Dorsolateral prefrontal cortex (tissue), 122 donors: ENCODE measurements at places on chromosomes 7 and 10. TPM values are rescaled to one million over a fixed set of nuclear protein-coding genes. Genes with fewer than 3 reads are reported as not detected.

- no peak for DNase-seq
These were observed 188.1 kb upstream of the CELF2 start for GRCh38 chr10:10829576-10829975.

DNA sequence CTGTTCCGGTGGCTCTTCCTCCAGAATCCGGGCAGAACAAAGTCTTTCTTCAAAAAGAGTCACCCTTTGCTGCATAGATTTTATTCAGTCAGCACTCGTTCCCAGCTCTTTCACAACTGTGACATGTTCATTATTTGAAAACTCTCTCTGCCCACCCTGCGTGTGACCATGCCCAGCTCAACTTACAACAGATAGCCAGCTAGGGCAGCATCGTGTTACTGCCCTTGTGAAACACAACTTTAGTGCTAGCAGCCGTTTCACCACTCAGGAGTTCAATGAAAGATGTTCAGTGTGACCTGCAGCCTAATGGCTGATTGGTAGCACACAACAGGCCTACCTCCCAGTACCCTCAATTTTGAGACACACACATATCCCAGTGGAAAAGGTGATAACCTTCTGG lies 57.9 kb downstream of the ZNF438 start:
- DNase-seq: no peak

DNA sequence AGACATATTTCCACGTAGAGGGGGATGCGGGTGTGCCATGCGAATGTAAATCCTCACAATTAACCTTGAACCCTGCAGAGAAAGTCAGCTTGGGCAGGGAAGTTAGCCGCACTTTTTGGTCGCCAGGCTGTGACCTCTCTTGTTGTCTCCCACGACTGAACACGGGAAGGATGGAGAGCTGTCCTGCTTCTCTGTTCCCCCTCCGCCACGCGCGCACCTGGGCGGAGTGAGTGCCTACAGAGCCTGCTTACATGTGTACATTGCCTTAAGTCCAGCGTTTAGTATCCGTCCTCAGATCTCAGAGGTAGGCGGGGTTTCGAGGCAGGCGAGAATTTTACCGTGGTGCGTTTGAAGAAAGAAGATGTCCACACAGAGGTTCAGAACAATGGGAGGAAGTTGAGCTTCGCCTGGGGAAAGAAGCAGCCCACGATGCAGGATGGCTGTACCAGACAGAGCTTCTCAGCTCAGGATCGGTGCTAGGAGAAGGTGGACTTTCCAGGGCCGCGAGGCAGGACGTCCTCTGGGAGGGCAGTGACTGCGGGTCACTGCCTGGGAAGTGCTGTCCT lies 482 bp upstream of the ERCC6 start:
- peak; percentile 36 for DNase-seq

The AGAP3 gene
- total RNA-seq: 371 TPM

The TMEM26 gene
- 0.83 TPM for total RNA-seq
